ENCODE measurements at places on chromosomes 1 and 21.

- no peak for DNase-seq
Measured at GRCh38 chr1:37544530-37544929, 9.6 kb downstream of the SNIP1 start.

DNA sequence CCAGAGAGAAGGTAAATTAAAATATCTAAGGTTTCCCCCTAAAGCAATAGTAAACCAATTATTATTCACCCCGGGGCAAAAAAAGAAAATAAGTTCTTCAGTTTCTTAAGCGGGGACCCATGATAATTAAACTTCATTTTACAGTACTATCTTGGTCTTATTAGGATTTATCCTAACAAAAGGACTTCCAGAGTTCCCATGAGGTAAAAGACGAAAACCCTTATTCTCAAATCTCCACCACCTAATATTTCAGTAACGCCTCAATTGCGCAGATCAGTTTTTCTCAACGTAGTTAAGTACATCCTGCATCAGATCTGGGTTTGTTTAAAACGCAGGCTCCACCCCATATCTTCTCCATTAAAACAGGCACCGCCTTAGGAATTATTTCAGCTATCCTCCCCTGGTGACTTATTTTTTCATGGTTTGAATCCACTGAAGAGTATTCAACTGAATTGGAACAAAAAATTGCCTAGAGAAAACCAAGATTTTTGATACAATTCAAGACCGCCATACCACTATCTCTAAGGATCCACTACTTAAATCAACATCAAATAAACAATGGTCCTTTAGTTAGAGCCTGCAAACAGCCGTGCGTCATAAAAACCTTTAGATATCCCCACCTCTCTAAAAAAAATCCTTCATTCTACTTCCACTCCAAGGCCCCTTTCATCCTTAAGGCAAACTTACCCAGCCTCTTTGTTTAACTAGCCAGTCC, 1.7 kb downstream of the MCL1 start:
- no peak for DNase-seq

DNA sequence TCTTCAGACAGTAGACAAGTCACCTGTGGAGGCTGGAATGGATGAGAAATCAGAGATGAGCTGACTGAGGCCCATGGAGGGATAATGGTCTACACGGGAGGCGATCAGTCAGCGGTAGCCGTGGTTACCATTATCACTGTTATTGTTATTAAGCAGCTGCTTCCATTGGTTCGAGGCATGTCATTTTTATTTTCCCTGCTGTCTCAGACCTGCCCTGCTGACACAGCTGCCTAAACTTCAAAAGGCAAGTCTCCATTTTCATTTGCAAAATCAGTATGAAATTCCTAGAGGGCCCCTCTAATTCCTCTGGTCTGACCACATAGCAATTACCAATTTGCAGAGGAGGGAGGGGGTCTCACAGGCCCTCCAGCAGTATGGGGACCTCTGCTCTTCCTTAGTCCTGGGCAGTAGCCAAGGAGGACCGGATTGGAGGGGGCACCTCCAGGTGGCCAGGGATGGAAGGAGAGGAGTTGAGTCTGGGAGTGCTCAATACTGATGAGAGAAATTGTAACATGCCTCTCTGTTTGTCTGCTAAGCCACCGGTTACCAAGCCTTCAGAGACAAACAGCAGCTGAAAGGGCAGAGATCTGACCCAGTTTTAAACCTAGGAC, 184.2 kb downstream of the TRABD2B start:
- DNase-seq = no peak

- DNase-seq = no peak
Measured at GRCh38 chr1:71950579-71950978, 331.8 kb downstream of the NEGR1 start.

GRCh38 chr1:234916840-234917239, 211.8 kb downstream of the TOMM20 start:
- no peak for DNase-seq

GRCh38 chr1:50346621-50347020, 76.6 kb downstream of the DMRTA2 start:
- no peak for DNase-seq

GRCh38 chr1:168531615-168532345, 12.0 kb downstream of the XCL2 start:
- peak; percentile 52 for DNase-seq

DNA sequence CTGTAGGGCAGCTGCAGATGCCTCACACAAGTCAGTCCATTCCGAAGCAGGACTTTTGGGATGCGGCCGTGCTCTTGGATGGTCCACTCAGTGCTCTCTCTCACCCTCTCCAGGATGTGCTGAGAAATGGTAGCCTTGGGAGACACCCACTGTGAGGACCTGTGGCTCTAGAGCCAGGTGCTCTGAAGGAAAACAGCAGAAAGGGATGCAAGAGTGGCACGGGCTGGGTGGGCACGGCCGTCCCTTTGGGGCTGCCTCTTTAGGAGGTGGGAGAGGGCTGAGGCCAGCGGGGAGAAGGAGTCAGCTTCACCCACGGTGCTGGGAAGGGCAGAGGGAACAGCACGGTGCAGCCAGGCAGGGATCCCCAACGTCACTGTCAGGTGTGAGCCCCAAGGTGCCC, 106.1 kb downstream of the RIPK4 start:
- no peak for DNase-seq

DNA sequence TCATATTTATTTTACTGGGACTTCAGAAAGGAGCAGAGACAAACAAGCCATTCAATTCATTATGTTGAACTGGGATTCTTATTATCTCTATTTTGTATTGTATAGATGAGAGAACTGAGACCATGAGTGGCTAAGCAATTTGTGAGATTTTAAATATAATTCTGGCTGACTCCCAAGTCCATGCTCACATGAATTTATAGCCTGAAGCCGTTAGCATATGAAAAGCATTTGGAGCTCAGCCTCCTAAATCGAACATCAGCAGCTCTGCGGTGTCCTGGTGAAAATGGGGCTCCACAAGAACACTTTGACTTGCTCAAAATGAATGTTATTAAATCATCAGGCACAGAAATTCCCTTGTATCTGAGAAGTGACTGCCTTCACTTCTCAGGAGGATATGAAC, 96.8 kb upstream of the DPT start:
- no peak for DNase-seq

- peak; percentile 62 for DNase-seq
Measured at GRCh38 chr1:212667223-212668139, 32.2 kb downstream of the BATF3 start.

- DNase-seq = no peak
Measured at GRCh38 chr1:221100611-221101010, 221.4 kb downstream of the HLX start.

DNA sequence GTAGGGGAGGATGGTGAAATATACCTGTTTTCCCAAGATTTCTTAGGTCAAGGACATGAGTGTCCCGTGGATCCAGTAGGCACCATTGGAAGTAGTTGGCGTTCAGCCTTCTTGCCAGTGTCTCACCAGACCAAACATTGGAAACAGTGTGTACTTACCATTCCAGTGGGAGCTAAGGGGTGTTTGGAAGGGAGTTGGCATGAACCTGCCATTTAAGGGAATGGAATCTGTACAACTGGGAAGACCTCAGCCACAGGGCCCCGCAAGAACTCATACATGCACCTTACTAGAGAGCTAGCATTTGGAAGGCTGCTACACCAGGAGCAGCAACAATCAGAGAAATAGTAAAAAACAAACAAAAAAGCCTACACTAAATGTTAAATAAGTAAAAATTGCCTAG, 12.7 kb downstream of the ATP5PF start:
- no peak for DNase-seq

DNA sequence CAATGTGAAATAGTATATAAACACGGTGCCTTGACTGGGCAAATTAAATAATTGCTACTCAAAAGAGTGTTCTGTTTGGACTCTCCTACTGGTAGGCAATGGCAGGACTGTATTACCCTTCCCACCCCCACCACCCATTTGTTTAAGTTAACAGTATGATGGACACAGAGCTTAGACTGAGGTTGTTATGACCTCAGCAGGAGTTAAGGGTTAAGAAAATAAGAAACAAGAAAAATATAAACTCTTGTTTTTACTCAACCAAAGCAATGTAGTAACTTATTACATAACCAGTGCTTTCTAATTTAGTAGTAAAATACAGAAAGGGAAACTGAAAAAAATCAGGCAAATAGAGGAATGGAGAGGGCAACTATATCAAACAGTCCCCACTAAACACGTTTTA, 19.9 kb upstream of the SERPINC1 start:
- no peak for DNase-seq

GRCh38 chr1:201553496-201554189, 14.7 kb downstream of the NAV1 start:
- DNase-seq = no peak

- no peak for DNase-seq
Measured at GRCh38 chr1:45854724-45855123, 51.3 kb downstream of the MAST2 start.

DNA sequence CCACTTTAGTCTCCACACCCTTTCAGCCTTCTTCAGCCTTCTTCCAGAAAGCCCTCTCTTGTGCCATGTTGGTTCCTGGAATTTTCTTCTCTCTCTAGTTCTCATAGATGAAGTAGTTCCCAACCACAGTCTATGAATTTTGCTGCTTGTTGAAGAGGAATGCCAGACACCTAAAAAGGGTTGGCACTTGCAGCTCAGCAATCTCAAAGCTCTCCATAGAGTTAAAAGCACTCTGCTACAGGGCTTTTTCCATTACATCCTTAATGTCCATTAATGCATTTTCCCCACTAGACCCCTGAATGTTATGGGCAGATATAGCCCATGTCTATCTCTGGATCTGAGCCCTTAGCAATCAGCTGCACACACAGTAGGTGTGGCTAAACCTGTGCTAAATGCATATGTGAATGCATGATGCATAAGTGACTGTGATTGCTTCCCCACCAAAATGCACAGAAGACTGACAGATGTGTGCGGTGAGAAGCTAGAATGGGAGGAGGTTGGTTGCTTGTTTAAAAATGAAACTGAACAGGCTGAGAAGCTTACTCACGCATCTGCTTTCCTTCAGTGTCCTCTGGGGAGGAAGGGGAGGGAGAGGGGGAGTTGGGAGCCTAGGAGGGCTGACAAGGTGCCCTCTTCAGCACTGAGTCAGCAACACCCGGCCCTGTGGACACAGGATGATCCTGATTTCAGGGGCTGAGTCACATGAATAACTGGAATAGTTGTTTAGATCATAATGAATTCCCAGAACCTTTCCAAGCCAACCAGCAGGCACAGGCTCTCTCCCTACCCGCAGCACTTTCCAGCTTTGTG, 146.1 kb upstream of the FGGY start:
- peak; percentile 8 for DNase-seq

GRCh38 chr1:113226148-113226547, 153.2 kb downstream of the LRIG2 start:
- no peak for DNase-seq

DNA sequence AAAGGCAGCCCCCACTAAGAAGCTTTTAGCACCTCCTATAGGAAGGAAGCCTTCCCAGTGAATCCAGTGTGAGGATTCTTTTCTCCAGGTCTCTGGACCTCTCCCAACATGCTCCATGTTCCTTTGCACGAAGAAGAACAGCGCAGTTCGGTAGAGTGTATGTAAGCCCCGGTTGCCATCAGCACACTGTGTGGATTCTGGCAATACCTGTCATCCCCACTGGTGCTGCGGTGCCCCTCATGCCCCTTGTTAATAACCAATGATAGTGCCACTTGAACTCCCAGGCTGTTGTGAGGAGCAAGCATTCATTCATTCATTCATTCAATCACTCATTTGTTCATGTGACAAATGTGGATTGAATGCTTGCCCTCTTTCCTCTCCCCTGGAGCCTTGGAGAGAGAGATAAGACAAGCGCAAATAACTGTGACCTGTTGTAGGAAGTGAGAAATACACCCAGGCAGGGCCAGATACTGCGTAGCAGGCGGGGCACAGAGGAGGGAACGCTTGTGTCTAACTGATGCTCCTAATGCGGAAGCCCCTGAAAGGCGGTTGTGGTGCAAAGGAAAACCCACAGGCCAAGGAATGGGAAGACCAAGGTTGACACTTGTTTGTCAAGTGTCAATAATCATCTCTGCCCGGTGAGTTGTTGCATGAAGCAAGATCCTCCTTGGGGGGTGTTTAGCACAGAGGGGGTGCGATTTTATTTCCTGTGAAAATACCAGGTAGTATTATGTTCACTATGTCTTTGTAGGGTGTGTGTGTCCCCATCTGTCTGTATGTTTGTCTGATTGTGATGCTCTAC, 9.8 kb downstream of the LGR6 start:
- DNase-seq = no peak

GRCh38 chr1:11880911-11881748, 22.4 kb upstream of the NPPB start:
- DNase-seq = no peak

- DNase-seq = no peak
Measured at GRCh38 chr1:78540048-78540447, 49.3 kb downstream of the PTGFR start.

DNA sequence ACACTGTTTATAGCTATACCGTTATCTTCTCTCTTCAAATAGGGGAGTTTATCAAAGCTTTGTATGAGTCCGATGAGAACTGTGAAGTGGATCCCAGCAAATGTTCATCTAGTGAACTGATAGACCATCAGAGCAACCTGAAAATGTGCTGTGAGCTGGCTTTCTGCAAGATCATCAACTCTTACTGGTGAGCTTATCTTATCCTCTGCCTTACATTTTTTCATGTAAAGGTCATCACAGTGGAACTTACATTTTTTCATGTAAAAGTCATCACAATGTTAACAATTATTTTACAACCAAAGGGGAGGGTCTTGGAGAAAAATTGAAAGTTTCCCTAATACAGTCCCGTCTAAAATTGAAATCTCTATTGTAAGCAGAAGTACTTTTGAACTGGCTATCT, 45.2 kb downstream of the CLEC20A start:
- DNase-seq = no peak

- DNase-seq = no peak
Measured at GRCh38 chr21:31413698-31414097, 69.6 kb upstream of the TIAM1 start.

DNA sequence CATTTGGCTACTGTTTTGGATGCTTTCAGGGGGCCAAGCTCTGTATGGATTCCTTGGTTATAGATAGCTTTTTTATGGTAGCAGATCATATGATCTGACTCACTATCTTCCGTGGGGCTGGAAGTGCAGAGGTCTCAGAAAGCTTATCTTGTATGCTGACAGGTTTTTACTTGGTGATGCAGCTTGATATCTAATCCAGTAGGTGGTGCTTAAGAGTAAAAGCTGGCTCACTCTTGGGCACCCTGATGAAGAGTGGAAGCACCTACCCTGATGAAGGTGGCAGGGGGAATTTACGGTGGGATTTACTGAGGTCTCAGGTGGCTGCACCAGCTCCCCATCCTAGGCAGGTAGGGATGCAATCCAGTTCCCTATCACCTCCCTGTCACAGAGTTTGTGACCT, 151.2 kb downstream of the PTBP2 start:
- DNase-seq = no peak

- DNase-seq = no peak
Measured at GRCh38 chr1:98188774-98189173, 267.9 kb upstream of the DPYD start.
